ENCODE measurements at places on chromosomes 2 and 18.

DNA sequence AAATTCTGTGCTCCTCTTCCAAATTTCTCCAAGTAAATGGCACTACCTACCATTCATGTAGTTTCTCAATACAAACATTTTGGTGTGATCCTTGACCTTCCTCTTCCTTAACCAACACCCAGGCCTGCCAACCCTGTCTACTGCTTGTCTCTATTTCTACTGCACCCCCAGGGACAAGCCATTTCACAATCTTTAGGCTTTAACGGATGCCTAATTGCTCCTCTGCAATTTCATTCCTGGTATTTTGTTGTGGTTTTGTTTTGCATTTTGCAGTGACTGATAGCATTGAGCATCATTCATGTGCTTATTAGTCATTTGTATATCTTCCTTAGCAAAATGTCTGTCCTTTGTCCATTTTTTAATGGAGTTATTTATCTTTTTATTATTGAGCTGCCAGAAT, 10.0 kb downstream of the FAP start:
- DNase-seq: peak; percentile 90

- peak; percentile 53 for DNase-seq
Observed at GRCh38 chr2:120503793-120504571, 158.0 kb downstream of the INHBB start.

DNA sequence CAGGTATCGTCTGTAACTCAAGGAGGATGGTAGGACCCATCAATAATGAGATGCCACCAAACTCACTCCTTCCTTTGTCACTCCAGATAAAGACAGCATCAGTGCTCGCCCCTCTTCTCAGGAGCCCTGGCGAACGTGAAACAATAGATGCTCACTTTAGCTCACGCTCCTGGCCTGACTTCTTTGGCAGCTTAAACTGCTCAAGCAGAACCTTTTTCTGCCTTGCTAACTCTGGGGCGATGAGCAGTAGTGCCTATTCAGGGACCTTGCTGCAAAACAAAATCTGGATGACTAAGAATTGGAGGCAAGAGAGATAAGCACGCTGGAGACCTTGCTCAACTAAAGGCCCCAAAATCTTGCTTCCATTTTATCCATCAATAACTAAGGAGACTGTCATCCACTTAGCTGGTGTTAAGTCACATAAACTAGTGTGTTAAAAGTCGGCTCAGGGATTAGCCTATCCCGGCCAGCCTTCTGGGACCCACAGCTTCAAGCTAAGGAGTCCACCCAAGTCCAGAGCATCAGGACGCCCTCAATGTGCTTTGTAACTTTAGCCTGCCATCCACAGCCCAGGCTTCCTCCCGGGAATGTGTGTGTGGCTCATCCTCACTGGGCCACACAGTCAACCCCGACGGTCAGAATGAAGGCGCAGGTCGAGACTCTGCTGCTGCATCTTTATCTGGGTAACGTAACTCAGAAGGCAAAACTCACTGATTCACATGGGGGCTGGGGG, 38.9 kb downstream of the ZNF516 start:
- DNase-seq: no peak

- DNase-seq: peak; percentile 19
Observed at GRCh38 chr2:112776113-112776512, 8.2 kb downstream of the IL1A start.

DNA sequence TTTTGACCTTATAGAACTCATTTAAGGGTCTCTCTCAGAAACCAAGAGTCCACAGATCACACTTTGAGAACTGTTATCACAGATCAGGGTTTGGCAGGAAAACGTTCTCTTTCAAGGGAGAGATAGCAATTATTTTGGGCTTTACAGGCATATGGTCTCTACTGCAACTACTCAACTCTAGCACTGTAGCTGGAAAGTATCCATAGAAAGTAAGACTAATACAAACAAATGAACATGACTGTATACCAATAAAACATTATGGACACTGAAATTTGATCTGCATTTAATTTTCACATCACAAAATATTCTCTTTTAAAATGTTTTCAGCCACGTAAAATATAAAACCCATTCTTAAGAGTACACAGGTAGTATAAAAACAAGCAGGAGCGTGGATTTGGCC, 100.5 kb downstream of the TRIP12 start:
- no peak for DNase-seq

DNA sequence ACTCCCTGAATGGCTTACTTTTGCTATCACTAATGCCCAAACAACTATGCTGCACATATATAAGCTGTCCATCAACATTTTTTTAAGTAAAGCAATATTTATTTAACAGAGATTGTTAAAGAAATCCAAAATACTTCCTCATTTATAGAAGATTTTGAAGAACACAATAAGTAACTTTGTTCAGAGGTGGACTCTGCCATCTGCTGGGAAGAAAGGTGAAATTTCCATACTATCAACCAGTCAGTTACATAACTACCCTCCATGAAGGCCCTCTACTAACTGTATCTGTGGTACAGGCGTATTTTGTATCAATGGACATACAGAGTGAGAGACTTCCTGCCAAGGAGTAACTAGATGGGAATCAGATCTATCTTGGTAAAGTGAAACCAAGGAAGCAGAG, 106.0 kb downstream of the DTNB start:
- peak; percentile 62 for DNase-seq

- DNase-seq: no peak
Observed at GRCh38 chr2:120828829-120829632, 93.4 kb downstream of the GLI2 start.

DNA sequence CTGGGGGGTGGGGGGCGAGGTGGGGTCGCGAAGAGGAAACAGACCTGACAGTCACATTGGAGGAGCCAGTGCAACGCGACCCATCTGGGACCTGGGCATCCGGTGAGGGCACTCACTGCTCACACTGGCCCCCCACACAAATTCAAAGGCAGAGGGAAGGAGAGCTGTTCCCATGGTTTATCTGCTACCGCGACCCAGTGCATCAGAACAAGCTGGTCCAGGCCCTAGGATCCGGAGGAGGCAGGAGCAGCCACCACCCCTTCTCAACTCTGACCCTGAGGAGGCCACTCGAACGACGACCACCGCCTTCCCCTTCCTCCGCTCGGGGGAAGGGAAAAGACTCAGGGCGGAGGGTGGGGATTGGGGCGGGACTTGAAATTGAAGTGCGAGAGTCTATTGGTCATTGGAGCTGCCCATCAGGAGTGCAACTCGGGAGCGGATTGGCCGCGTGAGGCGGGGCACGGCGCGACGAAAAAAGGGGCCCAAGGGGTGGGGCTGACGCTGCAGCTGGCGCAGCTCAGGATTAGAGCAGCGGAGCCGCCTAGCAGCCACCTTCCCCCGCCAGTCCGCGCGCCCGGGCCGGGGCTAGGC, at the start of gene CDK5R2:
TSS of gene CDK5R2 (plus strand) at position 526 of the 591 bp plus-strand sequence. CDS start 155 bp downstream, outside the sequence.
- DNase-seq: peak; percentile 61
